Thymus (tissue), 14 donors: ENCODE measurements at places on chromosomes 1 and 21. TPM values are rescaled to one million over a fixed set of nuclear protein-coding genes. Genes with fewer than 3 reads are reported as not detected.

DNA sequence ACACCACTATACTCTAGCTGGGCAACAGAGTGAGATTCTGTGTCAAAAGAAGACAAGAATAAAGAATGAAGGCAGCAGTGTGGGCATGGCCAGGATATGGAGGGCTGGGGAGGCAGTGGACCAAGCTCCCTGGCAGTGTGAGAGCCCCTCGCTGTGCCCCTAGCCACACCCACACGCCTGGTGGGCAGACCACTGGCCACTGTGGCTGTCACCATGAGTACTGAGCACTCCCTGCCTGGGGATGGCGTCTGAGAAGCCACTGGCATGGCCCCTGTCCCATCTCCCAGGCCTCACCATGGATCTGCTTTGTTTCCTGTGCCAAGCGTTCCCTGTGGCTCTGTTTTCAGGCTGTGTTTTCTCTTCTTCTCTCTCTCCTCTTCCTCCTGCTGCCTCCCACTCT is 51.7 kb downstream of the STUM start:
- no peak overlapping the region for H3K27ac ChIP-seq
- H3K4me3 ChIP-seq: no peak overlapping the region
- DNase-seq: no peak
- peaks cover 7% of the 10 kb centered on the region for H3K4me1 ChIP-seq
- H3K36me3 ChIP-seq: no peaks in the 10 kb centered on the region

DNA sequence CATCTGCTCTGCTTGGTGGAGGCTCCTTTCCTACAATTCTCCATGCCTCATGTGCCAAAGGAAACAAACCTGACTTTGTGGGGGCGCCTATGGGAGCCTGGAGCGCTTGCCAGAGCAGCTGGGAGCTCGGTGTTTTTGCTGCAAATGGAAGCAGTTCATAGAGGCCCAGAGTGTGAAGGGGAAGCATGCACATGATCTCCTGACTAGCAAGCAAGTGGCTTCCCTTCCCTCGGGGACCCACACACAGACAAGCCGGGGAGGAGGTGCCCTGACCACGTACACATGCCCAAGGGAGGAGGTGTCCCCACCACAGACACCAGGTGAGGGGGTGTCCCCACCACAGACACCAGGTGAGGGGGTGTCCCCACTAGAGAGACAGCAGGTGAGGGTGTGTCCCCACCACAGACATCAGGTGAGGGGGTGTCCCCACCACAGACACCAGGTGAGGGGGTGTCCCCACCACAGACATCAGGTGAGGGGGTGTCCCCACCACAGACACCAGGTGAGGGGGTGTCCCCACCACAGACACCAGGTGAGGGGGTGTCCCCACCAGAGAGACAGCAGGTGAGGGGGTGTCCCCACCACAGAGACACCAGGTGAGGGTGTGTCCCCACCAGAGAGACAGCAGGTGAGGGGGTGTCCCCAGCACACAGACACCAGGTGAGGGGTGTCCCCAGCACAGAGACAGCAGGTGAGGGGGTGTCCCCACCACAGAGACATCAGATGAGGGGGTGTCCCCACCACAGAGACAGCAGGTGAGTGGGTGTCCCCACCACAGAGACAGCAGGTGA is 106.8 kb downstream of the CRYAA start:
- no peak overlapping the region for H3K4me3 ChIP-seq
- no peaks in the 10 kb centered on the region for H3K36me3 ChIP-seq
- peaks cover 69% of the 10 kb centered on the region for H3K27me3 ChIP-seq
- no peak overlapping the region for H3K27ac ChIP-seq
- DNase-seq: no peak
- no peaks in the 10 kb centered on the region for H3K4me1 ChIP-seq

- H3K4me1 ChIP-seq: no peaks in the 10 kb centered on the region
- no peak overlapping the region for H3K4me3 ChIP-seq
- H3K27me3 ChIP-seq: no peaks in the 10 kb centered on the region
- no peaks in the 10 kb centered on the region for H3K36me3 ChIP-seq
- no peak for DNase-seq
Observed at GRCh38 chr1:172219966-172220365, 200.5 kb upstream of the C1orf105 start.

DNA sequence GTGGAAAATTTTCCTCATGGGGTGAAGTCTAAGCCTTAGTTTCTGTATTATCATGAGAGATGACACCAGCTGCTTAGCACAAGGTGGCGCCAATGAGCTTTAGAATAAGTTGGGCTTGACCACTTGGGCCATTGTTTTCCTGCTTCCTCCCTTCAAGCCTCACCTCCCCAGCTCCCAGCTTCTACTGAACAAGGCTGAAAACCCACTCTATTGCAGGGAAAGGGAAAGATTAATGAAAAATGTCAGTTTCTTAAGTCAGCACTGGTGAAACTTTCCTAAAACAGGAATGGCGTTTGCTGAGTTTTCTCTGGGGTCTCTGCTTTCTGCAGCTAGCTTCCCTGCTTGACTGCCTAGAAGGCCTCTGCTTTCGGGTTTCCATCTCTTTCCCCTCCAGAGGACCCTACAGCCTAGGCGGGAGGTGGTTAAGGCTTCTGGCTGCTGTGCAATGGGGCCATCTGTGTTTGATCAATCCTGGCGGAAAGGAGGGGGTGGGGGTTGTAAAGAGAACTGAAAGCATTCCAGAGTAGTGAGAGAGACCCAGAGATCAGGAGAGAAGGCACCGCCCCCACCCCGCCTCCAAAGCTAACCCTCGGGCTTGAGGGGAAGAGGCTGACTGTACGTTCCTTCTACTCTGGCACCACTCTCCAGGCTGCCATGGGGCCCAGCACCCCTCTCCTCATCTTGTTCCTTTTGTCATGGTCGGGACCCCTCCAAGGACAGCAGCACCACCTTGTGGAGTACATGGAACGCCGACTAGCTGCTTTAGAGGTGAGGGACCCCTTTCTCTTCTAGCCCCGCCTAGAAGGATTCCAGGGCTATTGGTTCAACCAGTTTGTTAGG is at the start of gene OLFML3:
TSS of gene OLFML3 (plus strand) at position 612 of the 840 bp plus-strand sequence. CDS start at position 655, 43 bp downstream.
- no peak within 1 kb of the TSS for H3K4me3 ChIP-seq
- H3K36me3 ChIP-seq: peaks cover 18% of the 10 kb centered on the region
- no peak within 1 kb of the TSS for H3K27ac ChIP-seq

DNA sequence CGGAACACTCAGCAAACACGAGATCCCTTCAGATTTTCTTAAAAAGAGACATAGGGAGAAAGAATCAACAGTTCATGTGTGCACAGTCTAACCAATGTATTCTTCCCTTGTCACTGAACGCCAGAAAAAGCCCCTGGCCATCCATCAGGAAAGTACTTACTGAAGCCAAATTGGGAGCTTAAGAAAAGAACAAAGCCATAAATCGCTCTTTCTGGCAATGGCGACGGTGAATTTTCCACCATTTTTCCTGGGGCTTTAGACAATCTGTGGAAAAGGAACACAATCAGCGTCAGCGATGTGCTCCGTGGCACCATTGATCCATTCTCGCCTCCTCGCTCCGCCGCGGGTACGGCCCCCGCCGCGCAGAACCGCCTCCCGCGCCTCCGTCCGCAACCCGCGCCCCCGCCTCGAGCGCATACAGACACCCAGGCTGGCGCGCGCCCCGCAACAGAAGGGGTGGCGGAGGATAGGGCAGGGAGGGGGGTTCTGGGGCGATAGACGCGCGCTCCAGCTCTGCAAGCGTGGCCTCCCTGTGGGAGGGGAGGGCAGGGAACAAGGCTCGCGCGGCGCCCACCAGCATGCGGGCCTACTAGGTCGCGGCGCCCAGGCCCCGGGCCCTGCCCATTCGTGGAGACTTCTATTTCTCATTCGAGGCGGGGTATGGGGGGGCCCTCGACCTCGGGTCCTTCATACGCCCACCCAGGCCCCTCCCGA is 440 bp downstream of the PIGP start:
- H3K27me3 ChIP-seq: no peaks in the 10 kb centered on the region
- H3K27ac ChIP-seq: peak overlapping the region; percentile 94
- H3K36me3 ChIP-seq: peaks cover 5% of the 10 kb centered on the region
- peak overlapping the region; percentile 75 for H3K4me3 ChIP-seq

DNA sequence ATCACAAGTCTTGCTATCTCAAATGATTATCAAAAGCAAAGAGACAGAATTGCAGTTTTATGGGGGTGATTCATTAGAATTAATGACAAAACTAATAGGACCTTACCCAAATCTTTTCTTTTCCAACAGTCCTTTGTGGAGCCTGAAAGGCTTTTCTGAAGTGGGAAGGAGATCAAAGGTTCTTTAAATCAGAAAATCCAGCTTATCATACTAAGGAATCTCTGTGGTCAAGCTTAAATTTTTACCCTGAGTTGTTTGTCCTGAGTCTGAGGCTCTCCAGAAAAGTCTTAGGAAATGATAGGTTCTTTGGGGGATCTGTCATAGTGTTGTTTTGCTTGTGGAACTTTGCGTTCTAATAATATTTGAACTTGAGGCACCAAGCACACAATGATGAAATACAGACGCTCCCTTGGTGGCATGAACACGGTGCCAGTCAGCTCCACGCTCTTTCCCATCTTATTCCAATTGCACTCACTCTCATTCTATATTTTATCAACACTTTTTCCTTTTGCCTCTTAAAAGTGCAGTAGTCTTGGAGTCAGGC is 38.0 kb upstream of the COL24A1 start:
- no peak for DNase-seq
- no peak overlapping the region for H3K27ac ChIP-seq
- H3K36me3 ChIP-seq: no peaks in the 10 kb centered on the region
- H3K27me3 ChIP-seq: no peaks in the 10 kb centered on the region
- no peaks in the 10 kb centered on the region for H3K4me1 ChIP-seq

ARTN gene
- 0.19 TPM for total RNA-seq

PAQR6 gene
- total RNA-seq: 0.61 TPM

PTPRC gene
- 490 TPM for total RNA-seq

GRCh38 chr1:91745640-91746373 is 140.1 kb downstream of the TGFBR3 start:
- H3K27ac ChIP-seq: no peak overlapping the region
- DNase-seq: no peak
- no peaks in the 10 kb centered on the region for H3K27me3 ChIP-seq
- H3K4me1 ChIP-seq: no peaks in the 10 kb centered on the region
- no peak overlapping the region for H3K4me3 ChIP-seq

HES3 gene
- total RNA-seq: 0.99 TPM

DNA sequence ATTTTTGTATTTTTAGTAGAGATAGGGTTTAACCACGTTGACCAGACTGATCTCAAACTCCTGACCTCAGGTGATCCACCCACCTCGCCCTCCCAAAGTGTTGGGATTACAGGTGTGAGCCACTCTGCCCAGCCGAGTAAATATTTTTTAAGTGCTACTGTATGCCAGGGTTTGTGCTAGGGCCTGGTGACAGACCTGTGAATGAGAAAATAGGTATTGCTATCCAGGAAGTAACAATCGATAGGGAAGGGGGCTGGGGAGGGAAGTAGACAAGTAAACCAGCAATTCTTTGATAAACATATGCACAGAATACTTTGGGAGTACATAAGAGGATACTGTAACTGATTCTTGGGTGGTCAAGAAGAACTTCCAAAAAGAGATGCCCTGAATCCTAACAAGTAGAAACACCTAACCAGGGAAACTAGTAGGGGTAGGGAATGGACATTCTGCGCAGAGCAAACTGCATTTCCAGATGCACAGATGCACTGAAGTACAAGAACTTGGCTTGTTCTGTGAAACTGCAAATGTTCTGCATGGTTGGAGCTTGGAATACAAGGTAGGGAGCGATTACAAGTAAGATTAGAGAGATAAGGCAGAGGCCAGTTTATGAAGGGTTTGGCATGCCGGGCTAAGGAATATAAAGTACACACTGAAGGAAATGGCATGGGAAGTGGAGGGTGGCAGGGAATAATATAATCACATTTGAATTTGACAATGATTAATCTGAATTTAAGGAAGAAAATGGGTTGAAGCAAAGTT is 19.0 kb upstream of the DOCK7 start:
- H3K36me3 ChIP-seq: no peaks in the 10 kb centered on the region
- H3K27me3 ChIP-seq: no peaks in the 10 kb centered on the region
- DNase-seq: no peak

- no peak overlapping the region for H3K4me3 ChIP-seq
- no peaks in the 10 kb centered on the region for H3K27me3 ChIP-seq
Observed at GRCh38 chr1:234515411-234515810, 36.4 kb upstream of the TARBP1 start.

DNA sequence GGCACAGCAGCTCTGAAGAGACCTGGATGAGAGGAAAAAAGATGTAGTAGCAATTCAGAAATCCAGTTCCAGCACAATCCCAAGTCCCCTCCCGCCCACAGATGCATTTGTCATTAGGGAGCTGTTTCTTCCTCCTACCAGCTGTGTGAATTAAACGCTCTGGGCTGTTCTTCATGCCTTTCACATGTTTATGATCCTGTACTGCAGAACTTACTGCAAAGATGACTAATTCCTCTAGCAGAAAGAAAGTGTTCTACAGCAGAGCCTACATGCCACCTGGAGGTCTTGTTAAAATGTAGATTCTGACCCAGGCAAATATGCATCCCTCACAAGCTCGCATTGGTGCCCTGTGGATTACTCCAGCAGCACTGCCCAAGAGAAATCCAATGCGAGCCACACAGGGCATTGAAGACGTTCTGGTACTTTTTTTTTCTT is 6.5 kb downstream of the ENO1 start:
- no peaks in the 10 kb centered on the region for H3K27me3 ChIP-seq
- H3K36me3 ChIP-seq: peaks cover 66% of the 10 kb centered on the region
- H3K4me1 ChIP-seq: peaks cover 61% of the 10 kb centered on the region
- H3K4me3 ChIP-seq: no peak overlapping the region
